ENCODE measurements at places on chromosomes 16 and 17. TPM values are rescaled to one million over a fixed set of nuclear protein-coding genes. Genes with fewer than 3 reads are reported as not detected.

NOXO1 gene
- polyA plus RNA-seq = 0.29 TPM

PARD6A gene
- 5.8 TPM for polyA plus RNA-seq

SEPTIN12 gene
- not detected for polyA plus RNA-seq

AOC3 gene
- 18.0 TPM for polyA plus RNA-seq

LRRC45 gene
- 7.7 TPM for polyA plus RNA-seq

DNA sequence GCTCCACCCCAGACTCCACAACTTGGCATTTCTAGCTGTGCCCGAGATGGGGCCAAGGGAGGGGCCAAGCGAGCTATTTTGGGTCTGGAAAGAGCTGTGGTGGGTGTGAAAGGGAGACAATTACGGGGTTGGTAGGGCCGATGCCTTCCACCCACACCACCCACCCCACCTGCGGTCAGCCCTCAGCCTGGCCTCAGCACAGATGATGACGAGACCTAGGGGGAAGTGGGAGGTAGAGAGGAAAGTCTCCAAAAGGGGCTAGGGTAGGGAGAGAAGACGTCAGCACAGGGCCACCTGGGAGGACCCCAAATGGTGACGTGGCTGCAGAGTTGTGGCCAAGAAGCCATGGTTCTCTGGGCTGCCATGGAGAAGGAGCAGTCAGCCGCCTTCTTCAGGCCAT, 83.1 kb downstream of the SDK2 start:
- no peaks in the 10 kb centered on the region for H3K36me3 ChIP-seq
- no peak overlapping the region for H3K27ac ChIP-seq
- H3K27me3 ChIP-seq = peaks cover 5% of the 10 kb centered on the region
- DNase-seq = no peak
- H3K4me1 ChIP-seq = no peaks in the 10 kb centered on the region
- H3K4me3 ChIP-seq = no peak overlapping the region

GRCh38 chr16:74901606-74902005, 83.3 kb downstream of the WDR59 start:
- H3K4me3 ChIP-seq = no peak overlapping the region
- peak overlapping the region; percentile 43 for H3K27ac ChIP-seq
- peaks cover 2% of the 10 kb centered on the region for H3K4me1 ChIP-seq
- H3K27me3 ChIP-seq = no peaks in the 10 kb centered on the region
- no peak for DNase-seq

- peaks cover 3% of the 10 kb centered on the region for H3K27me3 ChIP-seq
- DNase-seq = no peak
- H3K27ac ChIP-seq = no peak overlapping the region
- H3K36me3 ChIP-seq = no peaks in the 10 kb centered on the region
- no peak overlapping the region for H3K4me3 ChIP-seq
Measured at GRCh38 chr16:77299395-77299794, 100.2 kb downstream of the SYCE1L start.

DNA sequence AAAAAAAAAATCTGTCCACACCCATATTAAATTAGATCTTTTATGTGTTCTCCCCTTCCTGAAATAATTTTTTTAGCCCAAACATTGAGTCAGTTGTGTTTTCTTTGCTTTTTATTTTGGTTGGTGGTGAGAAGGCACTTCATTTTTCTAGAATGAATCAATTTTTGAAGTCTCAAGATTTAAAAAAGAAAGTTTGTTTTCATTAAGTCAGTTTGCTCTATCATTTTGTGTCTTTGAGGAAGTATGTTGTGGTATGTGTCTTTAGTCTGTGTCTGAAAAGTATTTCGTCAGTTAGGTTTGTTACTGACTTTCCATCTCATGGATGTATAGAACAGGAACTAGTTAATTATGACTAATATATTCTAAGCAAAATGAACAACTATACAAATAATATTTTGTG, 3.8 kb downstream of the IGF2BP1 start:
- H3K4me3 ChIP-seq = no peak overlapping the region
- no peaks in the 10 kb centered on the region for H3K36me3 ChIP-seq
- H3K27me3 ChIP-seq = peaks cover 40% of the 10 kb centered on the region
- peaks cover 17% of the 10 kb centered on the region for H3K4me1 ChIP-seq
- no peak for DNase-seq

DNA sequence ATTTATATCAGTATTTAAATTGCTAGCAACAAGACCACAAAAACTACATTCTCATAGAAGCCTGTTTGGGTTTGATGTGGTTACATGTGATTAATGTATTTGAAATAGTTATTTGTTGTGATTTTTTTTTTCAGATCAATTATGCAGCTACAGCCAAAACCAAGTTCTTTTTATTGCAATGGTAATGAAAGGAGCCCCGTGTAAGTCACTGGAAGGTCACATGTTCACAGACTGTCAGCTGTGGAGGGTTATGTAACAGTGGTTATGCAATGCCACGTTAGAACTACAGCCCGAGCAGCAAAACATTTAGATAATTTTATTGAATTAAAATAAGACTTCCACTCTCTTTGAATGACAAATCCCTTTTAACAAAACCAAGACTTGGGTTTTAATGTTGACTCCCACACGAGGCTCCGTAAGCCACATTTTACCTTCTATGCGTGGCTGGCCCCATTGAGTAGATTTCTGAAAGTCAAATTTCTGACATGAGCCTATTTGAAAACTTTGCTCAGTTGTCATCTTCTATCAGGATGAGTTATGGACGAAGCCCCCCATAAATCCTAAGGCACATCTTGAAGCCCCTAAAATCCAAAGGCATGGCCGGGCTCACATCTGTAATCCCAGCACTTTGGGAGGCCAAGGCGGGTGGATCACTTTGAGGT, 41.8 kb upstream of the SEC14L1 start:
- no peaks in the 10 kb centered on the region for H3K36me3 ChIP-seq
- DNase-seq = no peak

DNA sequence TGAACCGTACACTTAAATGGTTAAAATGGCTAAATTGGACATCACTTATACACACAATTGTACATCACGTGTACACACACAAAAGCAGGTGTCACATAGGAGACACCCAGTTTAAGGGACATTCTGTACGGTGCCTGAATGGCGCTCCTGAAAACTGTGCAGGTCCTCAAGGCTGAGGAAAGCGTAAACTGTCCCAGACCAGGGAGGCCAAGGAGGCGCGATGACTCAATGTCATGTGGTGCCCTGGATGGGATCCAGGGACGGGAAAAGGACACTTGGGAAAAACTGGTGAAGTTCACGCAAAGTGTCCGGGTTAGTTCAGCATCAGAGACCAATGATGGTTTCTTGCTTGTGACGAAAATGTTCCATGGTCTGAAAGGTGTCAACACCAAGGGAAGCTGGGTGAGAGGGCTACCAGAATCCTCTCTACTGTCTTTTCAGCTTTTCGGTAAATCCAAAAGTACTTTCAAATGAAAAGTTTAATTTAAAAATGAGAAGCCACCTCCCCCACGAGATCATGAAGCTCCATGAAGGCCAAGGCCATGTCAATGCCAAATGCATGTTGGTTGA, 112.2 kb downstream of the CMIP start:
- DNase-seq = no peak
- H3K36me3 ChIP-seq = no peaks in the 10 kb centered on the region
- peaks cover 17% of the 10 kb centered on the region for H3K4me1 ChIP-seq
- no peak overlapping the region for H3K27ac ChIP-seq
- no peak overlapping the region for H3K4me3 ChIP-seq
- no peaks in the 10 kb centered on the region for H3K27me3 ChIP-seq

DNA sequence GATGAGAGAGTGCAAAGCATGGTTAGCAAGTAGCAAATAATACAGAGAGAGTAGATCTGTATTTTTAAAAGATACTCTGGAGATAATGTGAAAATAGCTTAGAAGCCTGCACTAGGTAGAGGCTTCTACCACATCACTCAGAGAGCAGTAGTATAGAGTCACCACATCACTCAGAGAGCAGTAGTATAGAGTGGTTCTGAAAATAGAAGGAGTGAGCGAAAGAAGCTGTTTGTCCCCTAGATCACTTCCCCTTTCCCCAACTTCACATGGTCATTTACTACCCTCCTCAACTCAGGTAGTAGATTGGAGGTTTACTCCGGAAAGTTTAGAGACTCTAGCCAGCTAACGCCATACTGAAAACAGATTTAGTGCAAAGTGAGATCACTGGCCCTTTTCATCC, 17.1 kb downstream of the DGKE start:
- no peaks in the 10 kb centered on the region for H3K4me1 ChIP-seq
- DNase-seq = no peak
- H3K4me3 ChIP-seq = no peak overlapping the region
- H3K36me3 ChIP-seq = peaks cover 33% of the 10 kb centered on the region
- H3K27ac ChIP-seq = peak overlapping the region; percentile 10

DNA sequence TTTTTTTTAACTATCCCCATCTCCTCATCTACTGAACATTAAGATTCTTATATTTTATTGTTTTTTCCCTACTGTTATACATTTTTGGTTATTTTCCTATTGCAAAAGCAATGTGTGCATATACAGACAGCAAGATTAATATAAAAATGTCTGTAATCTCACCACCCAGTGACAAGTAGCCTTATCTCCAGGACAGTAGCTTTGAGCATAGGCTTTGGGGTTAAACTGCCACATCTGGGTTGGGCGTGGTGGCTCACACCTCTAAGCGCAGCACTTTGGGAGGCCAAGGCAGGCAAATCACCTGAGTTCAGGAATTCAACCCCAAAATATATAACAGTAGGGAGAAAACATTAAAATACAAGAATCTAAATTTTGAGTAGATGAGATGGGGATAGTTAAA, 27.4 kb upstream of the SSTR2 start:
- H3K27me3 ChIP-seq = no peaks in the 10 kb centered on the region
- no peak overlapping the region for H3K4me3 ChIP-seq
- H3K27ac ChIP-seq = no peak overlapping the region
- H3K36me3 ChIP-seq = no peaks in the 10 kb centered on the region
- DNase-seq = no peak

- peaks cover 3% of the 10 kb centered on the region for H3K4me1 ChIP-seq
- no peak for DNase-seq
- no peaks in the 10 kb centered on the region for H3K36me3 ChIP-seq
- H3K4me3 ChIP-seq = no peak overlapping the region
Measured at GRCh38 chr17:67148352-67148751, 96.6 kb downstream of the HELZ start.

- H3K36me3 ChIP-seq = no peaks in the 10 kb centered on the region
- H3K4me1 ChIP-seq = no peaks in the 10 kb centered on the region
- no peak for DNase-seq
- H3K4me3 ChIP-seq = no peak overlapping the region
- no peak overlapping the region for H3K27ac ChIP-seq
- H3K27me3 ChIP-seq = peaks cover 5% of the 10 kb centered on the region
Measured at GRCh38 chr16:74743668-74744299, 30.8 kb downstream of the FA2H start.

- no peak overlapping the region for H3K27ac ChIP-seq
- H3K4me1 ChIP-seq = no peaks in the 10 kb centered on the region
- H3K36me3 ChIP-seq = no peaks in the 10 kb centered on the region
- H3K4me3 ChIP-seq = no peak overlapping the region
Measured at GRCh38 chr16:55842369-55843104, 9.6 kb upstream of the CES1 start.

GRCh38 chr17:66416207-66416940, 114.0 kb downstream of the PRKCA start:
- DNase-seq = no peak
- no peaks in the 10 kb centered on the region for H3K27me3 ChIP-seq
- no peak overlapping the region for H3K27ac ChIP-seq
- H3K4me3 ChIP-seq = no peak overlapping the region
- H3K4me1 ChIP-seq = peaks cover 6% of the 10 kb centered on the region
- H3K36me3 ChIP-seq = no peaks in the 10 kb centered on the region

GRCh38 chr16:83113317-83113716, 486.5 kb downstream of the CDH13 start:
- H3K36me3 ChIP-seq = no peaks in the 10 kb centered on the region
- no peak overlapping the region for H3K4me3 ChIP-seq
- no peaks in the 10 kb centered on the region for H3K27me3 ChIP-seq
- H3K27ac ChIP-seq = no peak overlapping the region
- DNase-seq = no peak

GRCh38 chr17:50172130-50172529, 6.3 kb downstream of the SGCA start:
- H3K36me3 ChIP-seq = peaks cover 7% of the 10 kb centered on the region
- peaks cover 10% of the 10 kb centered on the region for H3K4me1 ChIP-seq
- no peak overlapping the region for H3K4me3 ChIP-seq
- no peak for DNase-seq
- peak overlapping the region; percentile 78 for H3K27ac ChIP-seq

GRCh38 chr16:22053921-22054341, 38.4 kb upstream of the VWA3A start:
- no peak overlapping the region for H3K27ac ChIP-seq
- H3K4me3 ChIP-seq = no peak overlapping the region

DNA sequence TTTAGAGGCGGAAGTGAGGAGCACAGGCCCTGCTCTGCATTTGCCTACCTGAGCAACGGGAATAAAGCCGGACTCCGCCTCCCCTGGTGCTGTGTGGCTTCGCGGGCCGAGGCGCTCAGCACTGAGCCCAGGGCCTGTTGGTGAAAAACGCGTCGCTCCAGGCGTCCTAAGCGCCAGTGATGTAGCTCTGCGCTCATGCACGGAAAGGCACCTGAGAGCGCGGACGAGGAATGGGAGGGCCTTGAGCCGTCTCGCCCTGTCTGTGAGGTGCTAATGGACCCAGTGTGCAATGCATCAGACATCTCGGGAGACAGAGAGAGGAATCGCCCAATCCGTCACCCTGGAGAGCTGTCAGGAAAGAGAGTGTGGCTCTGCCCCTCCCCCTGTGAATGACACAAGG, 17.2 kb upstream of the ATP2A3 start:
- no peak overlapping the region for H3K27ac ChIP-seq
- no peaks in the 10 kb centered on the region for H3K36me3 ChIP-seq
- no peak for DNase-seq
- peaks cover 4% of the 10 kb centered on the region for H3K4me1 ChIP-seq
- no peak overlapping the region for H3K4me3 ChIP-seq

DNA sequence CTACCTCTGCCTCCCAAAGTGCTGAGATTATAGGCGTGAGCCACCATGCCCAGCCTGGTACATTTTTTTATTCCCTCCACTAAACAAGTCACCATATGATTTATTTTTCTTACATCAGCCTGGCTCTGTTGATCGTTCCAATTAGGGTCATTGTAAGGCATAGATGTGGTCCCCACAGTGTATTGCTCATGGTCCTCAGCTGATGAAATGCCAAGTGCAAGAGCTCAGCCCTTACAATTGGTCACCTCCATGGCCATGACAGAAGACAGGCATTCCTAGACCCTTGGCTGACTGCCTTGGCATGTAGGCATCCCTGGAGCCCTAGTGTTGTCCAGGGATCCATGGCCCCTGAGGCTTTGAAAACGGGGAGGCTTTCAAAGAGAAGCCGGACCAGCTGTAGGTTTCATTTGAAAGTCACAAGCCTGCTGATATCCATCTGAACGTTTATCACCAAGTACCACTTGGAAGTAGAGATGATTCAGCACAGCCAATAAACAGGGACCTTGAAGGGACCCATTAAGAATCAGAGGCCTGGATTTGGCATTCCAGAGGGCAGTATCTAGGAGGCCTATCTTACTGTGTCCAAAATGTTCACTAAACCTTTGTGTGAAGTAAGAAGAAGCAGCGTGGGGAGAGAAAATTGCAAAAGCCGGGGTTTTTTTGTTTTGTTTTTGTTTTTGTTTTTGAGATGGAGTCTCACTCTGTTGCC, 20.6 kb upstream of the PRKCA start:
- no peak overlapping the region for H3K27ac ChIP-seq
- no peaks in the 10 kb centered on the region for H3K36me3 ChIP-seq
- H3K4me3 ChIP-seq = no peak overlapping the region
- no peaks in the 10 kb centered on the region for H3K4me1 ChIP-seq

GRCh38 chr16:19753815-19754643, 36.0 kb downstream of the IQCK start:
- H3K36me3 ChIP-seq = no peaks in the 10 kb centered on the region
- H3K27ac ChIP-seq = peak overlapping the region; percentile 81
- H3K4me3 ChIP-seq = no peak overlapping the region

All from heart right ventricle (tissue), 16 donors.